ENCODE measurements at places on chromosomes 16 and 17. TPM values are rescaled to one million over a fixed set of nuclear protein-coding genes. Genes with fewer than 3 reads are reported as not detected.
A peak's percentile ranks its signal among the peaks of the same experiment; 100 is the strongest.

DNA sequence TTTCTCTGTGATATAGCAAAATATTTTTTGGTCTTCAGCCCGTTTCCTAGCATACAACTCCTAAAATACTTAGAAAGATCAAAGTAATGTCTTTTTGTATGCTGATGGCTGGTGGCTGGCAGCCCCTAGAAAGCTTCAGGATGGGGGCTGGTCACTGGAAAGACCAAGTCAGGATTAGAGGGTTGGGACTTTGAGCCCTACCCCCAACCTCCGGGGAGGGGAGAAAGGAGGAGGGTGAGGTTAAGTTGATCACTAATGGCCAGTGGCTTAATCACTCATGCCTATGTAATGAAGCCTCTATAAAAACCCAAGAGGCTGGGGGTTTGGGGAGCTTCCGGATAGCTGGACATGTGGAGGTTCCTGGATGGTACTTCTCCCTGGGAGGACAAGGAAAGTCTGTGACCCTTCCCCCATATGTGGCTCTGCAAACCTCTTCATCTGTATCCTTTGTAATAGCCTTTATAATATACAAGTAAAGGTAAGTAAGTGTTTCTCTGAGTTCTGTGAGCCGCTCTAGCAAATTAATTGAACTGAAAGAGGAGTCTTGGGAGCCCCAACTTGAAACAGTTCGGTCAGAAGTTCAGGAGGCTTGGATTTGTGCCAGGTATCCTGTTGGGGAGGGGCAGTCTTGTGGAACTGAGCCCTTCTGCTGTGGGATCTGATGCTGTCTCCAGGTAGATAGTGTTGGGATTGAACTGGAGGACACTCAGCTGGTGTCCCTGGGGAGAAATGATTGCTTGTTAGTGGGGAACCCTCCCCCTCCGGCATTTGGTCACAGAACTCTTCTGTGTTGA, 3.5 kb downstream of the SLC7A6 start:
- no peak for DNase-seq

GRCh38 chr17:27282054-27282551, 11.8 kb upstream of the WSB1 start:
- peak; percentile 98 for DNase-seq

GRCh38 chr17:8964801-8965393, 610 bp downstream of the PIK3R5 start:
- DNase-seq: no peak

Gene GP2
- total RNA-seq: not detected

Gene SLC22A31
- total RNA-seq: not detected

Gene WDR81
- total RNA-seq: 34.5 TPM

GRCh38 chr17:8285270-8286181, 2.9 kb upstream of the RANGRF start:
- no peak for DNase-seq

All from fibroblast of villous mesenchyme (primary cell).